ENCODE measurements at places on chromosomes 4 and X.

- DNase-seq: peak; percentile 48
These were observed 611.3 kb upstream of the CPXCR1 start for GRCh38 chrX:88135735-88136134.

DNA sequence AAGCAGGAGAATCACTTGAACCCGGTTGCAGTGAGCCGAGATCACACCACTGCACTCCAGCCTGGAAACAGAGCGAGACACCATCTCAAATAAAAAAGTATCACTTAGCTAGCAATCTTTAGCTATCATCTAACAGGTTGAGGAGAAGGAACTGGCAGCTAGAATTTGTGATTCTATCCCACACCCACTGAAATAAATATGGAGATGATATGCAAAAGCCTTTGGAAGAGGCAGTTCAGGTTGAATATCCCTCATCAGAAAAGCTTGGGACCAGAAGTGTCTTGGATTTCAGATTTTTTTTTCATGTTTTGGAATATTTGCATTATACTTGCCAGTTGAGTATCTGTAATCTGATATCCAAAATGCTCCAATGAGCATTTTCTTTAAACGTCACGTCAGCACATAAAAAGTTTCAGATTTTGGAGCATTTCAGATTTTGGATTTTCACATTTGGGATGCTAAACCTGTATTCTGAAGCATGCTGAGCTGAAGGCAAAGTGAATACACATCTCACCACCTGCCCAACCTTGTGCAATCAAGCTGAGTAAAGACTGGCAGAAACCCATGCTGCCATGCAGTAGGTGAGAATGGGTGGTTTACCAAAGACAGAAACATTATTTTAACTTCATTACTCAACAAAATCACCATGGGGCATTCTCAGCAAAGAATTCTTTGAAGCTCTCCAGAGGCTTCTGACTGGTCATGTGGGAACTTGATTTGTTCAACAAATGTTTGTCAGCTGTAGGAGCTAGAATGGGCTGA lies 159.3 kb downstream of the SH3KBP1 start:
- DNase-seq: no peak

DNA sequence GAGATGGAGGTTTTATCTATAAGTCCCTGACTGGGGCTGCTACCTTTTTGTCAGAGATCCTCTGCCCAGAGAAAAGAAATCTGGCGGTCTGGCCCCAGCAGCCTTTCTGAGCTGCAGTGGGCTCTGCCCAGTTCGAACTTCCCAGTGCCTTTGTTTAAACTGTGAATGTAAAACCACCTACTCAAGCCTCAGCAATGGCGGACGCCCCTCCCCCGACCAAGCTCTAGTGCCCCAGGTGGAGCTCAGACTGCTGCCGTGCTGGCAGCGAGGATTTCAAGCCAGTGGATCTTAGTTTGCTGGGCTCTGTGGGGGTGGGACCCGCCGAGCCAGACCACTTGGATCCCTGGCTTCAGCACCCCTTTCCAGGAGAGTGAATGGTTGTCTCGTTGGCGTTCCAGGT lies 121.8 kb downstream of the TSPAN5 start:
- no peak for DNase-seq

DNA sequence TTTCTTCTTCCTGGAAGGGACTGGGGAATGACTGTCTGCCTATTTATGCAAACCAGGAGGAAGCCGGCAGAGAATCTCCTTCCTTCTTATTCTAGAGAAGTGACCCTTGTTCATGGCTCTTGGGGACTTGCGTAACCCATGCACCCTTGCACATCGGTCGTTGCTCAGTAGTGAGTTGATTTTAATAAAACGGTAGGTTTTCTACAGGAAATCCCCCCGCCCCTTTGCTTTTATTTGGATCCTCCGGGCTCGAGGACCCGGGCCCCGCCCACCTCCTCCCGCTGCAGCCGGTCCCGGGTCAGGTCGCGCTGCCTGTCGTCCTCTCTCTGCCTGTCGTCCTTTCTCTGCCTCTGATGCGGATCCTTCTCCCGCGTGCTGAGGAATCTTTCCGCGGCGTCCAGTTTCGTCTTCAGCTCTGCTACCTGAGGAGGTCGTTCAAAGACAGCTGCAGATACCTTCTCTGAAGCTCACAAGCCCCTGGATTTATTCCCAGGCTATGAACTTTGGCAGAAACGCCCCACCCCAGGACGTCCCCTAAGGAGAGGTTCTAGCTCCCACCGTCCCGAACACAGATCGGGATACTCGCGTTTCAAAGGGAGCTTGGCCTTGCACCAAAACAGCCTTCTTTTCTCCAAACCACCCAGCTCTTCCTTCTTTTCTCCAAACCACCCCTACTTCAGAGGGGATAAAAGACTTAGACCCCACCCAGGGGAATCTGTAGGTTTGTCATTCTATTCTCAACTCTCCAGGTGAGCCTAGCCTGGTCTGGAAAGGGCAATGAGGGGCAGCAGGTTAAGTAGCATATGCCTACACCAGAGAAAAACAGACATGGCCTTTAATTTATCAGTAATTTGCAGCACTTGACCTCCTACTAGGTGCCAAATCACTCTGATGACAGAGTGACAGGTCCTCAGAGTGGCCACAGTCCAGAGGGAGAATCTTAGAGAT lies 7.0 kb downstream of the TNIP3 start:
- no peak for DNase-seq

GRCh38 chr4:7642741-7643458 lies 208.2 kb upstream of the PSAPL1 start:
- no peak for DNase-seq

GRCh38 chr4:139783741-139784484 lies 118.3 kb downstream of the MGST2 start:
- no peak for DNase-seq

GRCh38 chr4:168522829-168523489 lies 26.1 kb downstream of the PALLD start:
- no peak for DNase-seq

- no peak for DNase-seq
These were observed 138.0 kb downstream of the RPA4 start for GRCh38 chrX:97021680-97022079.

- peak; percentile 65 for DNase-seq
These were observed 36.9 kb downstream of the WDR17 start for GRCh38 chr4:176102414-176103063.

GRCh38 chrX:133389975-133390374 lies 25.3 kb downstream of the GPC4 start:
- no peak for DNase-seq

DNA sequence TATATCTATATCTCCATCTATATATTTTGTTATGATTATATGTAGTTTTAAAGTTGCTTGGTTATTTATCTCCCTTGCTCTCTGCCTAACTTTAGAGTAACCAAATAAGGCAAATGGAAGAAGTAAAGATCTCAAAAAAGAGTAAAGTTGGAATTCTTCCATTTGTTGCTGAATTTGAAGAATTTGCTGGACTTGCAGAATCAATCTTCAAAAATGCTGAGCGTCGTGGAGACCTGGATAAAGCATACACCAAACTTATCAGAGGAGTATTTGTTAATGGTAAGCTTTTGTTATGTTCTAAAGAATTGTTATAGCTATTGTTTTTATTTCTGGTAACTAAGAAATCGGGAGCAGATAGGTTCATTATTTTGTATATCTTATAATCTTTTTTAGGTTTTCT lies 43.2 kb downstream of the EXOC1 start:
- DNase-seq: no peak

DNA sequence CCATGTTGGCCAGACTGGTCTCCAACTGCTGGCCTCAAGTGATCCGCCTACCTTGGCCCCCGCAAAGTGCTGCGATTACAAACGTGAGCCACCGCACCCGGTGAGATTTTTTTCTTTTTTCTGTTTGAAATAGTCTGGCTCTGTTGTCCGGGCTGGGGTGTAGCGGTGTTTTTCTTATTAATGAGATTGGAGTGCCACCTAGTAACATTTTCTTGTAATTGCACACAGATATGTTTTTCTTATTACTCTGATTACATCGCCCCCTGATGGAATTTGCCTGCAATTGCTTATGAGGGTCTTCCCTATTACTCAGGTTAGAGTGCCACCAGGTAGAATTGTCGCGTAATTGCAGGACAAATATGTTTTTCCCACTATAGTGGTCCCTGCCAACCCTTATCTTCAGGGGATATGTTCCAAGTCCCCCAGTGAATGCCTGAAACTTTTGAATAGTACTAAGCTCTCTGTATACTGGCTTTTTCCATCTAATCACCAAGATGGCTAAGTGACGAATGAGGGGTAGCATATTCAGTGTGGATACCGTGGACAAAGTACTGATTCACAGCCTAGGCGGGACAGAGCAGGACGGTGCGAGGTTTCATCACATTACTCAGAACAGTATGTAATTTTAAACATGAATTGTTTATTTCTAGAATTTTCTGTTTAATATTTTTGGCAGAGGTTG lies 8.6 kb upstream of the PDHA1 start:
- DNase-seq: peak; percentile 72

DNA sequence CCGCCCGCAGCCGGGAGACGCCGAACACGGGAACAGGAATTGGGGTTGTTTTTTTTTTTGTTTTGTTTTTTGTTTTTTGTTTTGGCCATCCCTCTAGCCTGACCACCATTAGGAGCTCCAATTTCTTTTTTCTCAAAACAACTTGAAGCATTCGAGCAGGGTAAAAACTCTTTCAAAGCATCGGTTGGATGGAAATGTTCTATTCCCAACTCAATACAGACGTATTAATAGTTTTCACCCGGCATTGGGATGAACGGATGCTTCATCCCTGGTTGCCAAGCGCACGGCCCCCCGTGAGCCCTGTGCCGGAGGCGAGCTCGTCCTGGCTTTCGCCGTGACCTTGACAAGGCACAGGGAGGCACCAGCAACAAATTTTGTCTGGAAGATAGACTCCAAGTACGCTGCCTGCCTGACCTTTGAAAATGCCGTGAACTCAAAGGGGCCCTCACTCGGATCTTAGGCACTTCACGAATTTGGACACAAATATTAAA lies 352 bp upstream of the MAP3K15 start:
- no peak for DNase-seq

DNA sequence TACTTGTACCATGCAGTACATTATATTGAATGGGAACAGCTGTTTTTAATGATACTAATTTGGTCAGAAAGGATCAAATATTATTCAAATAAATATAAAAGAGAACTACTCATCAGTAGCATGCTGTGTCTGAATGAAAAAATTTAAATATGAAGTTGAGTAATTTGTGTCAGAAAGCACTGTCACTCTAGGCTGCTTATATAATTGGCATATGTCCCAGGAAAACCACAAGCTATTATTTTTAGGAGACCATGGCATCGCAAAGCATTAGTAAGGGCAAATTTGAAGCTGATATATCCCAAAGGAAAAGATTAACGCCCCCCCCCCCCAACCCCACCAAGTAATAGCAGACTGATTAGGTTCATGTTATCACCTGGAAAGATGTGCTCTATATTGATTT lies 388.5 kb upstream of the SPANXN4 start:
- peak; percentile 1 for DNase-seq

GRCh38 chr4:2064276-2064991 lies 5.3 kb downstream of the NAT8L start:
- no peak for DNase-seq

Data from OCI-M1 (cell line).